GM23248 (cell line): ENCODE measurements at places on chromosomes 11 and 22. TPM values are rescaled to one million over a fixed set of nuclear protein-coding genes. Genes with fewer than 3 reads are reported as not detected.

GRCh38 chr11:60609632-60610031 is 89.8 kb upstream of the MS4A8 start:
- DNase-seq = no peak

Gene SNX15
- 14.9 and 17.5 TPM in 2 replicates for total RNA-seq

Gene TREH
- total RNA-seq = not detected in 2 replicates

Gene CLP1
- total RNA-seq = 19.6 and 21.0 TPM in 2 replicates

GRCh38 chr11:74754507-74755252 is 6.0 kb downstream of the RNF169 start:
- peak; percentile 91 for DNase-seq

GRCh38 chr22:46079861-46080821 is 70.2 kb upstream of the PPARA start:
- DNase-seq = peak; percentile 96

Gene SCGB1D2
- total RNA-seq = not detected in 2 replicates
